NCI-H2081 (cell line): ENCODE measurements at places on chromosomes 12 and 14.

DNA sequence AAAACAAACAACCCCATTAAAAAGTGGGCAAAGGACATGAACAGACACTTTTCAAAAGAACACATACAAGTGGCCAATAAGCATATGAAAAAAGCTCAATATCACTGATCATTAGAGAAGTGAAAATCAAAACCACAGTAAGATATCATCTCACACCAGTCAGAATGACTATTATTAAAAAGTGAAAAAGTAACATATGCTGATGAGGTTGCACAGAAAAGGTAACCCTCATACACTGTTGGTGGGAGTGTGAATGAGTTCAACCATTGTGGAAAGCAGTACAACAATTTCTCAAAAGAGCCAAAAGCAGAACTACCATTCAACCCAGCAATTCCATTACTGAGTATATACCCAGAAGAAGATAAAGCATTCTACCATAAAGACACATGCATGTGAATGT is 18.2 kb downstream of the PDE6H start:
- no peak for DNase-seq

DNA sequence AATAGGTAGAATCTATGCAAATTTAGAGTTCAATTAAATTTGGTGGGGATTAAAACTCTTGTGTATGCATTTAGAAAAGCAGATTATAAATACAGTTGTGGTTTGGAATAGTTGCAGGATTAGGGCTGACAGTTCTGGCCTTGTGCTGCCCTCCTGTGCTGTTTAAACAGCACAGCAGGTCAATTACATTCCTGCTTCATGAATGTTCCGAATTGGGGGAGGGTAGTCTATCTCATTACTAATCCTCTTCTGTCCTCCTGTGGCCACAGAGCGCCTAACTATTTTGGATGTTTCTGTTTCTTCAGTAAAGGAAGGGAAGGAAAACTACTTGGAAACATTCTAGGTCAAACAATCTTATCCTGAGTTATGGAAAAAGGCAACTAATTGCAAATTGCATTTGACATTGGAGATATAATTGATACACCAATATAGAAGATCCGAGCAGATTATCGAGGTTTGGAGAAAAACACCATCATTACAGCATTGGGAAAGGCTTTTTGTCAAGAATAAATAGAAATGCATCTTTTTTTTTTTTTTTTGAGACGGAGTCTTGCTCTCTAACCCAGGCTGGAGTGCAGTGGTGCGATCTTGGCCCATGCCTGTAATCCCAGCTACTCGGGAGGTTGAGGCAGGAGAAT is 8.7 kb upstream of the GPR19 start:
- DNase-seq: peak; percentile 91

DNA sequence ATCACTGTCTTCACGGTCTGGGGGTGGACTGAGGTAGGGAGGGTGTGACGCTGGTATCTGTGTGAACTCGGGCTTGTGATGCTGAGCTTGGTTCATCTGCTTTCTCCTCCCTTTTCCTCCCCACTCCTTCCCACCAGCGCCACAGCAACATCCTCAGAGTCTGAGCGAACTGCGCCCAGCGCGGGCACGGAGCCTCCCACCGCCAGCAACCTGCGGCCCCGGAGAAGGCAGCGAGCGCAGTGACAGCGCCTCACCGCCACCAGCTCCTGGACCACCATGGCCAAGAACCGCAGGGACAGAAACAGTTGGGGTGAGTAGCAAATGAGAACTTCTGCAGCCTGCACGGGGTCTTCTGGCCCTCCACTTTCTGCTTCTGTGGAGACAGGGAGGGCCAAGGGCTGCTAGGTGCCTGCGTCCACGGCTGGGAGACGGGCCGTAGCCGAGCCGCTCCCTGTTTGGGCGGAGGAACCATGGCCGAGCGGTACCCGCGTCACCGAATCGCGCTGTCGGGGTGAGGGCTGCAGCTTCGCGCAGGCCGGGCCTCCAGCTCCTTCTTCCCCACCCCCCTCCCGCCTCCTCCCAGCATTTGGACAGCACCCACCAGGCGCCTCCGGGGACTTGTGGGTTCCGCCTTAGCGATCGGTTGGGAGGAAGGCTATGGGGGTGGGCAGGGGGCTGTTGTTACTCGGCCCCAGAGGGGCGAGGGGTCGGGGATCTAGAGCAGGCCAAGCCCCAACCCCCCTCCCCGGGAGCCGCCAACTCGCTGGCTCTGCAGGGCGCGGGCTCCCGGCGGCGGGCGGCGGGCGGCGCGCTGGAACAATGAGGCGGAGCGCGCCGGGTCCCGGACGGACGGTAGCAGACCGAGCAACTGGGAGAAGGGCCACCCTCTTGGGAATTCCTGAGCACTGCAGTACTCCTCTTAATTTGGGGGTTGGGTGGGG is at the start of gene ATL1:
Gene ATL1 (plus strand): TSS at position 156 of the 941 bp plus-strand sequence. CDS start 121 bp downstream, at position 277.
- DNase-seq: peak; percentile 75

- no peak for DNase-seq
Observed at GRCh38 chr14:95314609-95315008, 5.1 kb downstream of the CLMN start.

GRCh38 chr12:99393763-99394162 is 253.8 kb upstream of the GARIN6 start:
- no peak for DNase-seq

GRCh38 chr12:79402606-79403005 is 288.2 kb downstream of the PAWR start:
- no peak for DNase-seq

DNA sequence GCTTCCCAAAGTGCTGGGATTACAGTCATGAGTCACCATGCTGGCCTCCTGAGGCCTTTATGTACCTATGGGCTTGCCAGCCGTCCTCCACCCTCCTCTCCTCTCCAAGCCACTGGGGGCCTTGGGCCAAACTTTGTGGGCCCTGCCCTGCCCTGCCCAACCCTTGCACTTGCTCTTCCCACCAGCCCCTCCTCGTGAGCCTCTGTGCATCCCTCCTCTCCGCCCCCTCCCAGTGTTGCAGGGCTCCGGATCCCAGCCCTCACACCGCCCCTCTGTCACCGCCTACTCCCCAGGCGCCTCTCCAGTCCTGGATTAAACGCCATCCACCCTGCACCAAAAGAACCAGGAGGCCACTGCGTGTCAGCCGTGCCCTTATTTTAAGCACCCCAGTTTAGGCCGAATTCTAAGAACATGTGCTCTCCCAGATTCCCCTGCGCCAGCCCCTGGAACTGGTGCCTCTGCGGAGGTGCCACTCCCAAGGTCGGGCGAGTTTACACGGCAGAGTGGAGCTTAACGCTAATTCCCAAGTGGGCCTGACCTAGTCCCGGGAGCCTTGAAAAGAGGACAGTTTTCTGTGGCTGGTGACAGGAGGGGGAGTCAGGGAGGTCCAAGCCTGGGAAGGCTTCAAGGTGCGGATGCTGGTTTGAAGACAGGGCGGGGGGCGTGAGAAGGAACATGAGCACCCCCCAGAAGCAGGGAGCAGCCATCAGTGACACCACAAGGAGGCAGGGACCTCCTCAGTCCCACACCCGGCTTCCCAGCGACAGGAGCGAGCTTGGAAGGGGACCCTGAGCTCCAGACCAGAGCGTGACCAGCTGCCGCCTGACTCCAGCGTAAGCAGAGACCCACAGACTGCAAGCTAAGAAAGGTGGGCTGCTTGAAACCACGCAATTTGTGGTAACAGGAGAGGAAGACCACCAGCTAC is 21.2 kb upstream of the CDCA4 start:
- DNase-seq: no peak

- DNase-seq: no peak
Observed at GRCh38 chr12:27607591-27607990, 83.6 kb downstream of the PPFIBP1 start.

- DNase-seq: no peak
Observed at GRCh38 chr14:61940666-61941420, 178.6 kb downstream of the SNAPC1 start.

DNA sequence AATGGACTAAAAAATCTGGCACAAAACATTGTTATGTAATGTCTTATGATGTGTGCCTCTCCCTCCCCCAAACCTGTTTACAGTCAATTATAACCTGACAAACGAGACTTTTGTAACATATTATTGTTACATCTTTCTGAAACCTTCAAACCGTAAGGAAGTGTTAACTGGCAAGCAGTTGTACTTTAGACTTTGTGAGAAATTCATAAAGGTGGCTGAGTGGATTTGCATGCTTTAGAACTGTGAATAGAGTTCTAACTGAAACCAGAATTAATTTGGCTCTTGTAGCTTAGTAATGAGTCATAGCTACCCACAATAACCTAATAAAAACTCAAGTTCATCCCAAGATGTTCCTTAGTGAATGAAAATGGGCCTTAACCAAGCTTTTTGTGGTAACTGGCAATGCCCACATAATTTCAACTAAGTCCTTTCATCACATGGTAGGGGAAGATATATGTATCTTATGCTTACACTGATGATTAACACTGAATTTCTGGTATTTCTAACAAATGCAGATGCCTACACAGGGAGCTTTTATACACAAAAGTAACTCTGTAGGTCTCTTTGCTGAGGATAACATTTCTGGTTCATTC is 29.7 kb downstream of the RAD9B start:
- DNase-seq: no peak

GRCh38 chr14:36807727-36808126 is 146.1 kb downstream of the PAX9 start:
- DNase-seq: peak; percentile 56

- no peak for DNase-seq
Observed at GRCh38 chr12:54704202-54704601, 56.0 kb upstream of the DCD start.

- no peak for DNase-seq
Observed at GRCh38 chr12:4957761-4958160, 48.1 kb downstream of the KCNA1 start.

GRCh38 chr12:103930787-103931735 is 851 bp downstream of the HSP90B1 start:
- DNase-seq: peak; percentile 13

DNA sequence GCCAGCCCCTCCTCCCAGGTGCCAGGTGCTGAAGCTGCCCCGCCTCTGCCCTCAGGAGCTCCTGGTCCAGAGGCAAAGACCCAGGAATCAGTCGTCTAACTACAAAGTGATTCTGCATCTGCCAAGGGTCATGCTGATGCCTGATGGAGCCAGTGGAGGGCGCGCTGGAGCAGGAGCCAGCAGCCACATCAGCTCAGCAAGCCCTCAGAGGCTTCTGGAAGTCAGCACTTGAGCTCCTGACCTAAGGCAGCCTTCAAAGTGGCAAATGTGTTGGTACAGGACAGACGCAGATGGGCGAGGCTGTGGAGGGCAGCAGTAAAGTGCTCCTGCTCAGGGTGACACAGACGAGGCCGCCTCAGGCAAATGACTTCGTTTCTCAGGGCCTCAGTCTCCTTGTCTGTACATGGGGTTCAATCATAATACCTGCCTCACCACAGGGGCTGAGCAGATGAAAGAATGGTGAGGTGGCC is 10.9 kb downstream of the C12orf43 start:
- peak; percentile 47 for DNase-seq

- peak; percentile 47 for DNase-seq
Observed at GRCh38 chr14:50342221-50343078, 30.3 kb downstream of the DMAC2L start.

- DNase-seq: no peak
Observed at GRCh38 chr12:49208146-49208545, 19.3 kb upstream of the TUBA1A start.

- DNase-seq: no peak
Observed at GRCh38 chr14:88007608-88008007, 2.7 kb downstream of the GPR65 start.

DNA sequence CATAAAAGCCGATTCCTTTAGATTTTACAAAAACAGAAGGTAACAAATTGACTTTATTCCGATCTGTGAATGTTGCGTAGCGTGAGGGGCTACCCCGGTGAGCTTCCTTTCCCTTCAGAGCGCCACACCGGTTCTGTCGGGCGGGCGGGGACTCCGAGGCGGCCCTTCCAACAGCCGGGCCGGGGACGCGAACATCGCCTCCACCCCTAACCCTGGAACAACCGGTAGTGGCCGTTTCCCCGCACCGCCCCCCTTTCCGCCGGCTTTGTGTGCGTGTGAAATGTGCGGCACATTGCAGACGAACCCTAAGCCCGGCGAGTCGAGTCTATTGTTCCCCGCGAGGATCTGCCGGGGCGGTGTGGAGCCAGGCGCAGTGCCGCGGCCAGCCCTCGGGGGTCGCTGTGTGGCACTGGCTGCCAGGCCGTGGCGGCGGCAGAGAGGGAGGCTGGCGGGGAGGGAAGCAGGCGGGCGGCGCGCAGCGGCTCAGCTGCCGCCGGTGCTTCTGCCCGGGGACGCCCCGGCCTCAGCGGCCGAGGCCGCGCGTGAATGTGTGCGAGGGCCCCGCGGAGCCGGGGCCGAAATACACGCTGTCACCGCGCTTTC is 775 bp upstream of the ARID2 start:
- peak; percentile 98 for DNase-seq
